ENCODE measurements at places on chromosomes 5 and 9.

DNA sequence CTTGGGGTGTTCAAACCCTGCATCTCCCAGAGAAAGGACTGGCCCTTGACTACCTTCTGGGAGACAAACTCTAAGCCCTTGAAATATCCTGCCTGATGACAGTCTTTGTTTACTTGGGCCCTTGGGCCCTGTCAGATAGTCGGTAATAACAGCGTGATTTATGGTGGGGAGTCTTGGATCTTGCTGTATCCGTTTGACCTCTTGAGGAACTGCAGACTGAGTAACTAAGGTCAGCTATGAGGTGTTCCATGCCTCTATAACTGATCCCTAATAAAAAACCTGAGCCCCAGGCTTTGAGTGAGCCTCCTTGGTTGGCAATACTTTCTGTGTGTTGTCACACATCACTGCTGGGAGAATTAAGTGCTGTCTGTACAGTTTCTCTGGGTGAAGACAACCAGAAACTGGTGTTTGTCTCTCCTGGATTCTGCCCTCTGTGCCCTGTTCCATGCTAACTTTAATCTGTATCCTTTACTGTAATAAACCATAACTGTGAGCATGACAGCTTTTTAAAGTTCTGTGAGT, 56.2 kb upstream of the ANKRD33B start:
- peak; percentile 58 for DNase-seq

DNA sequence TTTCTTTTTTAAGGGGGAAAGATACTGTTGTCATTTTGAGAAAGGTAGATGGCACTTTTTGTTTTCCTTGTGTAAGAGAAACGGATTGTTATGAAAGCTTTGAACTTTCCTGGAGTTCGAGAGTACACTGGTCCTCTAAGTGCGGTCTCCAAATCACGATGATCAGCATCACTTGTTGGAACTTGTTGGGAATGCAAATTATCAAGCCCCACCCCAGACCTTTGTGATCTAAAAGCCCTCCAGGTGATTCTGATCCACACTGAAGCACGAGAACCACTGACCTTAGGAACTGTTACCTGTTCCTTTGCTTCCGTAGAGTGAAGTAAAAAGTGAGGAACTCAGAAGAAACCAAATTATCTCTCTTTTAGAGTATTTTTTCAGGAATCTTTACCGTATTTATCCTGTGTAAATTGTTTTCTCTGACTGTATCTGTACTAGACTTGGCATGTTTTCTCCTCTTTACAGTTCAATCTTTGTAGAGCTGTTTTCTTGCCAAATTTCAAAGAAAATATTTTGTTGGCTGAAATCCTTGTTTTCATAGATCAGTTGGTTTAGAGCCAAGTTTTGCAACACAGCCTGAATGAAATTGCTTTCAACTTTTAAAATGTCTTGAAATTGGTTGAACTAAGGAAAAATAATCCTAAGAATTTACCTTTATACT, 4.0 kb downstream of the MAT2B start:
- peak; percentile 71 for DNase-seq

DNA sequence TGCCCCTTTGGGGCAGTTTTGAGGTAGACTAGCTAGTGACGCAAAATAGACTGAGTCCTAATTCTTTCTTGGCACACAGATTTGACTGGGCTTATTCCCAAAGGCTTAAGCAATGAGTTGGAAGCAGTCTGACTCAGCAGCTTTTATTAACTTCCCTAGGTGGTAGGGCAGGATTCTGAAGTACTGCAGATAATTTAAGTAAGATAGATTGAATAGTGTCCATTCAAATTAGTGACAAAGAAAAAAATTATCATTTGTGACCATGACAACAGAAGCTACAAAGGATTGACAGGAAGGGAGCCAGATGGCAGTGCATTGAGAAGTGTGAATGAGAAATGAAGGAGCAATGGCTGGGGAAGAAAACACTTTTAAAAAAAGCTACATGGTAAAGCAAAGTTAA, 649.4 kb downstream of the CDH9 start:
- DNase-seq = no peak

DNA sequence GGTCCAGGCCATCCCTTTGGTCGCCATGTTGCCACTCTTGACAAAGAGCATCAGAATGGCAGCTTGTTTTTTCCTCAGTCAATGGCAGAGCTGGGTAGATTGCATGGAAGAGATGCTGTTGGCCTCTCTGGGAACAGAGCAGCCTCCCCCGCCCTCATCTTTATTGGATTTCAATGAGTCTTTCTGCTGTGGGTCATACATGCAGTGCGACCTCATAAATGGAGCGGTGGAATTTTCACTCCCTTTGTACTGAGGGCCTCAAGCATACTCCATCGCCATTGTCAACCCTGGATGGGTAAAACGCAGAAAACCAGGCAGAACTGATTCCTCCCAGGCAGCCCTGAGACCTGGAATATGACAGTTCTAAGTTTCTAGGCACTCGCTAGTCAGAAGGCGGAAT, 71.8 kb downstream of the ZNF618 start:
- DNase-seq = no peak

GRCh38 chr5:32710550-32711361, at the start of gene NPR3:
TSS of gene NPR3 (plus strand) at chr5:32711321. CDS start at chr5:32711777, 456 bp downstream.
- peak; percentile 66 for DNase-seq

DNA sequence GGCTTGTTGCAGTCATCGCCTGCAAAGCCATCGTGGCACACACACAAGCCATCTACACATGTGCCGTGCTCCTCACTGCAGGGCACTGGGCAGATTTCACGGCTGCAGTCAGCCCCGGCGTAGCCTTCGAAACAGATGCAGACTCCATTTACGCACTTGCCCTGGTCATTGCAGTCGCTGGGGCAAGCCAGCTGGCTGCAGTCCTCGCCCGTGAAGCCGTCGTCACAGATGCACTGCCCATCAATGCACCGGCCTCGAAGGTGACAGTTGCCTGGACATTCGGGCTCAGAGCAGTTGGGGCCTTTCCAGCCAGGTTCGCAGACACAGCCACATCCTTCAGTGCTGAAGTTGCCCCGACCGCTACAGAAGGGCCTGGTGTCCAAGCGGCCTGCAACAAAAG, 31.1 kb downstream of the TNC start:
- no peak for DNase-seq

DNA sequence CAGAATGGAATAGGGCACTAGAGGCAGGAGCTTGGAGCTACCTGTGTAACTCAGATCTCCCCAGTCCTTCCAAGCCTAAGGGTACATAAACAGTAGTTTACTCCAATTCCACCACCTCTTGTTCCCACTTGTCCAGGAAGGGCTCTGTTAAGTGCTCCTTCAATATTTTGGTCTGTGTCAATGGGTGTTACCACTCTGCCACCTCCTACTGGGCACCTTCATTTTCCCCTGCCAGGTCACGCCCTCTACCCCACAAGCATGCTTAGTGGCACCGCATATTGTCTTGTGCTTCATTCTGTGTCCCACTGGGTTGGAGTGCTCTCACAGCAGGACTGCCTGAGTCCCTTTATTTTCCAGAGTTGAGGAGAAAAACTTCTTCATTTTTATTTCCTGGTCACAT, 459.8 kb downstream of the ARHGEF28 start:
- no peak for DNase-seq

DNA sequence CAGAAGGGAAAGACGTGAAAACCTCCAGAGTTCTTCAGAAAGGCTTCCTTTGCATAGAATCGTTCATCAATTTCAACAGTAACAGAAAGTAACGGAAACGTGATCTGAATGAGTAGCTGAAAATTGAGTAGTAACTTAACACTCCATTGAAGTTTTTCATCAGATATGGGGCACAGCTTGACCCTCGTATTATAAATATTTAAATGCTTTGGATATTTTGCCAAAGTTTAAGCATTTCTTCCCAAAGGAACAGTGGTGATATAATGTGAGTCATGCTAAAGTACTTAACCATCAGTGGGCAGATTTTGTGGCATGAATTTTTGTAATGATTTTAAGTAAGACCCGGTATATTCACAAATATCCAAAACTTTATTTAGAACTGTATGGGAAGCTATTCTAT, 67.4 kb upstream of the ADAMTS19 start:
- DNase-seq = peak; percentile 23

DNA sequence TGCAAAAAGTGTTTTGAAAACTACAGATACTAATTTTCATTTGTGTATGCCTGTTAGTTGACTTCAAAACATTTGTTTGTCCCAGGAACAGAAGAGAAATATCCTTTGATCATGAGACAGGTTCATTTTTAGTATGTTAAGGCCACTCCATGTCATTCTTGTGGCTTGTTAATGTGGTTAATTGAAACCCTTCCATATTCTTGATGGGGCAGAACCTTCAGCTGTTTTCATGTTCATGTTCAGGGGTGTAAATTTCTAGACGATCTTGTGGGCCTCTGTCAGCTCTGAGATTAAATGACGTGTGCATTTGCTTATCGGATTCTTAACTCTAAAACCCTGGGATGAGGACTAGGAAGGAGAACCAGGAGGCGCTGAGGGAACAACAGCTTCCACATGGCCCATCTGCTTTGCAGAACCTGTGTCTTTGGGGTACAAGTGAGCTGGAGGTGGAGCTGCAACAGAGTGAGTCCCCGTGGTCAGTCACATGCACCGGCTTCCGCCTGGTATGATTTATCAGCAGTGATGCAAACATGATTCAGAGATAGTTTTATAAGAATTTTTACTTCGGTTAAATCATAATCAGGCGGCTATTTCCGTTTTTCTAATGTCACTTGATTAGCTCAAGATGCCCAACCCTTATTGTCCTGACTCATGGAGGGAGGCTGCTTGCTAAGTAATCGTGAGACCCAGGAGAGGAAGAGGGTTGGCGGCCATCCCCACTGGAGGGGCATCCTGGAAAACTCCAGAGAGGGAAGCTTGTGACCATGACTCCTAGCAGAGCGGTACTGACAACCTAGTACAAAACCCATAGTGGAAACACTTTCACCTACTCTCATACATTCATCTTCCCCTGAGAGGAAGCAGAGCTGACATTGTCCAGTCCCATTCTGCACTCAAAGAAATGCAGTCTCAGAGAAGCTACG, 138.4 kb downstream of the C9orf152 start:
- DNase-seq = peak; percentile 96

DNA sequence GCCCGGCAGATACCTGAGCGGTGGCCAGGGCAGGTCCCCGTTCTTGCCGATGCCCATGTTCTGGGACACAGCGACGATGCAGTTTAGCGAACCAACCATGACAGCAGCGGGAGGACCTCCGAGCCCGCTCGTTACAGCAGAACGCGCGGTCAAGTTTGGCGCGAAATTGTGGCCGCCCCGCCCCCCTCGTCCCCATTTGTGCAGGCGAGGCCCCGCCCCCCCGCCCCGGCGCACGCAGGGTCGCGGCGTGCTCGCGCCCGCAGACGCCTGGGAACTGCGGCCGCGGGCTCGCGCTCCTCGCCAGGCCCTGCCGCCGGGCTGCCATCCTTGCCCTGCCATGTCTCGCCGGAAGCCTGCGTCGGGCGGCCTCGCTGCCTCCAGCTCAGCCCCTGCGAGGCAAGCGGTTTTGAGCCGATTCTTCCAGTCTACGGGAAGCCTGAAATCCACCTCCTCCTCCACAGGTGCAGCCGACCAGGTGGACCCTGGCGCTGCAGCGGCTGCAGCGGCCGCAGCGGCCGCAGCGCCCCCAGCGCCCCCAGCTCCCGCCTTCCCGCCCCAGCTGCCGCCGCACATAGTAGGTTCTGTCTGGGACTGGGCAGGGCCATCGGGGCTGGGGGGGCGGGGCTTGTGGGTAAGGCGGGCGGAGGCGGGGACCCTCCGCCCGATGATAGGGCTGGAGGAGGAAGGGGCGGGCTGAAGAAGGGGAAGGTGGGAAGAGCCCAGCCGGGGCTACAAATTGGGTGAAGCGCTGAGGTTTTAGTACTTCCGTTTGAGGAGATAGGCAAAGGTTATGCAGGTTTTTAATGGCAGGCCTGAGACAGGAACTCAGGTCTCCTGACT, at the start of the genes DHFR and MSH3:
DHFR (minus strand) TSS at position 593 of the 840 bp plus-strand sequence; CDS start at position 99, 494 bp downstream.
MSH3 (plus strand) TSS at position 262 of the 840 bp plus-strand sequence; CDS start at position 338, 76 bp downstream.
- peak; percentile 83 for DNase-seq

- peak; percentile 91 for DNase-seq
Measured at GRCh38 chr9:78031893-78032729, 500 bp upstream of the GNAQ start.

DNA sequence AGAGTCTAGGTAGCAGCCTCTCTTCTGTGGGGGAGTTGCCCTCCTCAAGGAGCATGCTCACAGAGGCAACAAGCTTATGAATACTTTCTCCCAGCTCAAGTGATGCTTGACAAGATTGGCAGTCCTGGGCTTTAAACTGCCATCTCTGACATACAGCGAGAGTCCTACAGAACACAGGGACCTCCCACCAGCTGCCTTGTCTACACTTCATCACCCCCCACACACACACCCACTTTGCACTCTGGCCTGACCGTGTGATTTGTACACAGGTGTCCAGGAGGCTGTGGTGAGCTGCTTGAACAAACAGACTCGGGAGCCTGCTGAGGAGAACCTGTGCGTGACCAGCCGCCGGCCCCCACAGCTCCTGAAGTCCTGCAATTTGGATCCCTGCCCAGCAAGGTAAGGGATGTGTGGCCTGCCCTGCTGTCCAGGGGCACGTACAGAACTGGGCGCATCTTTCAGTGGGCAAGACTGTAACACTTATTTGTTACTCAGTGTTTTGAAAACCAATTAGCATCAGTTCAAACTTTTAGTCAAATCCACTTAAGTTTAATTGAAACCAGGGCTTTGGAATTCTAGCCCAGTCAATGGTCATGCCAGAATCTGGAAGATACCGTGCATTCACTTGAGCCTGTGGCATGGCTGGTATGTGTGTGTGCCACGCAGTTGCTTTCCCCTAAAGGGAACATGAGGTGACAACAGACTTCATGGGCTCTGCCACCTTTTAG, 247.5 kb downstream of the ADAMTSL1 start:
- DNase-seq = no peak

- DNase-seq = peak; percentile 91
Measured at GRCh38 chr9:131423171-131423581, 29.3 kb downstream of the PRRC2B start.

- no peak for DNase-seq
Measured at GRCh38 chr9:99567436-99567835, 254.2 kb upstream of the NR4A3 start.

- DNase-seq = peak; percentile 74
Measured at GRCh38 chr9:127931092-127931881, 710 bp upstream of the PIP5KL1 start.
